ENCODE measurements at places on chromosomes 2 and 18.
A peak's percentile ranks its signal among the peaks of the same experiment; 100 is the strongest.

GRCh38 chr2:113698892-113699447 is 57.5 kb downstream of the SLC35F5 start:
- no peak for DNase-seq

DNA sequence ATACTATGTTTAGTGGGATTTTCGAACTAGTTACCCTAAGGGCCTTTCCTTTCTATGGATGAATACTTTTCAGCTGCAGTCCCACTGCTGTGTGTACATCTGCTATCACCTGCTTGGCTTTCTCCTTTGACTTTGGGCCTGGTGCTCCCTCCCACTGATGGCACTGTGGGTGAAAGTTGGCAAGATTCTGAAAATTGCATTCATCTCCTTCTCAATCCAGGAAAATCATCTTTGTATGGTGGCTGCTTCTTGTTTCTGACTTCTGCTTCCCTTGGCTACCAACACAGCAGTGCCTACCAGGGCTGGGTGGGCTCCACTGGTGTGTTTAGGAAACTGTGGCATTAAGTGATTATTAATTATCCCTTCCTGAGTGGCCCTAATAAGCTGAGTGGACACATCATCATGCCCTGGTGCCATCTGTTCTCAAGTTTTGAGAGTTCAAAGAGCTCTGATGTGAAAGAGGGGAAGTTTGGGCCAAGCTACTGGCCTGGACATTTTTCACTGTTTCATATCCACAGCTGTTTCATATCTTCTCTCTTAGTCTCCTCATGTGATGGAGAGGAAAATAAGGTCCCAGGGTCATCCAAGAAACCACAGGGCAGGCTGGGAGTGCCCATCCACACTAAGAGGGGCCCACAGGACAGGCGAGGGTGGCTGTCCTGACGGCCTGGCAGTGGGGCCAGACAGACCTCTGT is 16.7 kb downstream of the HK2 start:
- DNase-seq = no peak

DNA sequence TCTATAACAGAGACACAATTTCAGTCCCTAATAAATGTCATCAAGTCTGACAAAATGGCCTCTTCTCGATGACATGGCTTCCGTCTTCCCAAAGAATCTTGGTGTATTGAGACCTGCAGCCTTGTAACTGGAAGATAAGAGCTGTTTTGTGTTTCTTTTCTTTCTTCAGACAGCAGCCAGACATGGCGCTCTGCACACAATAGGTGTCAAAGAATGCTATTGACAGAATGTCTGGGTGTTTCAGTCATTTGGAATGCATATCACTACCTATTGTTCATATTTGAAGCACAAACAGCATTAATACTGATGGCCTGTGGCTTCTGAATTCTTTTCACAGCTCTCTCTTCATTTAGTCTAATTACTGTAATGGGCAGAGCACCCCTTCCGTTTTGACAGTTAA is 344.8 kb downstream of the RPRM start:
- DNase-seq = no peak

GRCh38 chr2:110837446-110838409 is 105.4 kb downstream of the ACOXL start:
- no peak for DNase-seq

DNA sequence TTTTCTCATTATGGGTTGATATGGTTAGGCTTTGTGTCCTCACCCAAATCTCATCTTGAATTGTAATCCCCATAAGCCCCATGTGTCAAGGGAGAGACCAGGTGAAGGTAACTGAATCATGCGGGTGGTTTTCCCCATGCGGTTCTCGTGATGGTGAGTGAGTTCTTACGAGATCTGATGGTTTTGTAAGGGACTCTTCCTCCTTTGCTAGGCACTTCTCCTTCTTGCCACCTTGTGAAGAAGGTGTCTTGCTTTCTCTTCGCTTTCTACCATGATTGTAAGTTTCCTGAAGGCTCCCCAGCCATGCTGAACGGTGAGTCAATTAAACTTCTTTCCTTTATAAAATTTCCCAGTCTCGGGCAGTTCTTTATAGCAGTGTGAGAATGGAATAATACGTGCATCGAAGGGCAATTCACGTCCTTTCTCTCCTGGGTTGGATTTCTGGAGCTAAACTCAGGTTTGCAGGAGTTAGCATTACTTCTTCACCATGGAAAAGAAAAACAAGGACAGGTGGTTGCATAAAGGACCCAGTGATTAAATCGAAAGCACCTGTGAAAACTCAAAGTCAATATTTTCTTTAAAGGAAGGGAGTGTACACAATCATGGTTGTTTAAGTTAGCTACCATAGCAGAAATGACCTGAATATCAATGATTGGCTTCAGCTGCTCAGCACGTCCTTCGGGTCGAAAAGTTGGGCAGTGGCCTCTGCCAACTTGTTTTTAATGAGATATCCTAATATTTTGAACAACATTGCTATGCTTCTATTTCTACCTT is 54.1 kb downstream of the CDC42EP3 start:
- peak; percentile 22 for DNase-seq

- DNase-seq = no peak
Observed at GRCh38 chr18:75207310-75208154, 1.4 kb downstream of the PTGR3 start.

DNA sequence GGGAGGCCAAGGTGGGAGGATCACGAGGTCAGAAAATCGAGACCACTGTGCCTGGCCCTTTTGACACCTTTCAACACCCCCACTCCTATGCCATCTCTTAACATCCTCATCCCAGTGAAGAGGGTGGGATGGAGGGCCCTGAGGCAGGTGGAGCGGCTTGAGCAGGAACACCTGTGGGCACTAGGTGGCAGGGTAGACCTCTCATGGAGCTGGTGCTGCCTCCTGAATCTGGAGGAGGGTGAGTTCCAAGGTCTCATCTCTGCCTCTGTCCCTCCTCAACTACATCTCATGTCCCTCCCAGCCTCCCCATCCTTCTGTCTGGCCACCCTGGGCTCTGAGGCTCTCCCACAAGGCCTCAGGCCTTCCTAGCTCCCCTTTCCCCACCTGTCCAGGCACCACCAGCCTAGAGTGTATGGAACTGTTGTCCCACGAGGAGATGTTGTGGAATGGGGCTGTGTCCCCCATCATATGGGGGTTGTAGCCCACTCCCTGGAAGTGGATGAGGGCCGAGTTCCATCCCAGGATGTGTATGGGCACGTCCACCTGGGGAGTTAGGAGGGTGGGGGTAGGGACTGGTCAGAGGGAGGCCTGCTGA is 17.0 kb upstream of the CRYBA2 start:
- no peak for DNase-seq

- no peak for DNase-seq
Observed at GRCh38 chr2:224389317-224389716, 12.6 kb downstream of the FAM124B start.

DNA sequence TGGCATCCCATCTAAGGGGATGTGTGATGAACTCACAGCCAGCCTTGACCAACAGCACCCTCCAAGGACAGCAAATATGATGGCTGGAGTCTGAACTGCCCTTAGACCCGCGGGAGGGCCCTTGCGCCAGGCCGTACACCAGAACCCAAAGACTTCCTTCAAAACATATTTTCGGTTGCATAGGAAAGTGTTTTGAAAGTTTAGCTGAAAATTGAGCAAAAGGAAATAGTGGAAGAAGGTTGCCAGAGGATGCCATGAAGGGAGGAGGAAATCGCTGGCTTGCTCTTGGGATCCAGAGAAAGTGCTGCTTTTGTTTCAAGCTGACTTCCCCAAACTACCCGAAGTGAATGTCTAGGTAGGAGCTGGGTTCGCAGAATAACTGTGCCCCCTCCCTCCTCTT is 61.3 kb downstream of the IL1R2 start:
- no peak for DNase-seq

DNA sequence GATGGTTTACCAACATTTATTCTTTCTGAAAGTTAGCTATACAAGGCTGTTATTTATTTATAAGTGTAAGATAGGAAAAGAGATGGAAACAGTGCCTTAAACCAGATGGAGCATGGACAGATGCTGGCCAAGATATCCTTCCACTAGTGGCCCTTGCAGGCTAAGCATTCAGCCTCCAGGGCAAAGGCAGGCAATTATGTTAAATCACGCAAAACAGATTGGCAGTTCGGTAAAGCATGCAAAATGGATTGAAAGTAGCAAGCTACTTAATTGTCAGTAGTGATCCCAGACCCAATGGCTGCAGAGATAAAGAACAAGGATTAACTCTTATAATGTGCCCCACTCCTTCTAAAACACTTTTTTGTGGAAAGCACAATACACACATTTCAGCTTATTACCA is 105.4 kb upstream of the MAP4K3 start:
- no peak for DNase-seq

- DNase-seq = no peak
Observed at GRCh38 chr18:36020174-36020711, 47.1 kb downstream of the RPRD1A start.

DNA sequence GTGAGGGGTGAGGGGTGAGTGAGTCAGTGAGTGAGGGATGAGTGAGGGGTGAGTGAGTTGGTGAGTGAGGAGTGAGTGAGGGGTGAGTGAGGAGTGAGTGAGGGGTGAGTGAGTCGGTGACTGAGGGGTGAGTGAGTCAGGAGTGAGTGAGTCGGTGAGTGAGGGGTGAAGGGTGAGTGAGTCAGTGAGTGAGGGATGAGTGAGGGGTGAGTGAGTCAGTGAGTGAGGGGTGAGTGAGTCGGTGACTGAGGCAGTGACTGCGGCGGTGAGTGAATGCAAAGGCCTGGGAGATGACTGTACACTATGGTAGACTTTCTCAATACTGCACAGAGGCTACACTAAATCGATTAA is 16.6 kb downstream of the THAP4 start:
- DNase-seq = no peak

GRCh38 chr2:127154396-127154795 is 47.4 kb upstream of the BIN1 start:
- no peak for DNase-seq

DNA sequence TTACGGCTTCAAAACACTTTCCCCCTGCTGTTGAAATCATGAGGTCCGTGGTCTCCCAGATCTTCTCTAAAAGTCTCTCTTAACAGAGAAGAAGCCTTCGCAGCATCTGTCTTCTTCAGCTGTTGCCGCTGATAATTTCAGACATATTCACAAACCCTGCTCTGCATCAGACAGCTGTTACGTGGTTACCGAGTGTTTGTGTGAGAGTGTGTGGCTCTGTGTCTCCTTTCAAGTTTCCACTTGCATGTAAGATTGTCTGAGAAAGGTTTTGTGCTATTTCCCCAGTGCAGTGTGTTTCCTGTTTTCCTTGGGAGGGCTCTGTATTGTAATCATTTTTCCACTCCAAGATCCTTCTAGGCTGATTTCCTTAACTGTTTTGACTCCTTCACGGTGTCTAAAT is 32.8 kb downstream of the MAIP1 start:
- DNase-seq = peak; percentile 5

- DNase-seq = no peak
Observed at GRCh38 chr2:47657886-47658489, 125.0 kb upstream of the MSH6 start.

DNA sequence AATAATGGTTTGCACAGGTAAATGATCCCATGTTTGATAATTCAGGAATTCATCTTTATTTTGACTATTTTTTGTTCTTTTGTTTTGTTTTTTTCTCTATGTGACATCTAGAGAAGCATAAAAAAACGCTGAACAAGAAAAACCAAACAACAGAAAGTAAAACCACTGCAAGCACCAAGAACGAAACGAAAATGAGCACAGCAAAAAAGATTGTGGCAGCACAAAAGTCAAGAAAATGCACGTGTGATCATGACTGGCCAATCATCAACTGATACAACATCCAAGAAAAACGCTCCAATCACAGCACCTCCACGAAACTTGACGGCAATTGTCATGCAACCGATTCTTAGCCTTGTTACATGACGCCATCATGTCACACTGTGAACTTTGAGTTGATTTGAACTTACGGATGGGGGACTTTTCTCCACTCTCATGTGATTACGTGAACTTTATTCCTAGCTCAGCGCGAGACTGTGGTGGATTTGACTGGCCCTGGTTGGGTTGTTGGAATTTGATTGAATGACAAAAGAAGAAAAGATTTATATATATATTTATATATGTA is 318.7 kb downstream of the CELF4 start:
- no peak for DNase-seq

- DNase-seq = no peak
Observed at GRCh38 chr18:24516261-24516660, 55.8 kb downstream of the HRH4 start.

DNA sequence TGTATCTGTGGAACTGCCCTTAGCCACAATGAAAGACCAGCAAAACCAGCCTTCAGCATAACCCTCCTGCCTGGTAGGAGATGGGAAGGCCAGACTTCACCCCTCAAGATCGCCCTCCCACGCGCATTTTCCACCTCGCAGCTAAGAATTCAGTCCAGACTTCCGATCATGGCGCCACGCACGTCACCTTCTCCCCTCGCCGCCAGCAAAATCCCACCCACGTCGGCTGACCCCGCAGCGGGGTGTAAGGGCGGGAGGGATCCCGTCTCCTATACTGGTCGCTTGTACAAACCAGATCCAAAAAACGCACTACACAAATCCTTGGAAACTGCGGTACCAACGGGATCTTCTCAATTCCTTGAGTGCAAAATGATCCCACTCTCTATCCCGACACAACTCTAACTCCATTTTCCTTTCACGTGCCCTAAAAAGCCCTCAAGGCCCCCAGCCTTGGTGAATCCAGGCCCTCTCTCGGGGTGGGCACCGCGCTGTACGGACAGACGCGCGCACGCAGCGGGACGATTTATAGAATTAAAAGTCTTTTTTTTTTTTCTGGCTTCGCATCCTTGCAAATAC is 1.0 kb upstream of the BMPR2 start:
- DNase-seq = no peak

DNA sequence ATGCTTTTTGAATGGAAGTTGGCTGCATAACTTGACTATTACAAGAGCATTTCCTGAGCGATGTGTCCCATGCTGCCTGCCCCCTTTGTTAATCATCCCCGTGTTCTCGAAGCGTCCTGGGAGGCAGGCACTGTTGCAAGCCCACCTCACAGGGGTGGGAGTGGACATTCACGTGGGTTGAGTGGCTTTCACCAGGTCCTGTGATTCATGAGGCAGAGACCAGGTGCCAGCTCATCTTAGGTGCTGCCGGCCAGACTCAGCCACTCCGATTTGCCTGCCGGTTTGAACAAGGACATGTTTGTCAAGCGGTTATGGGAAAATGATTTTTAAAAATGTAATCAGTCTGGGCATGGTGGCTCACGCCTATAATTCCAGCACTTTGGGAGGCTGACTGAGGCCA is 112.5 kb downstream of the ZNF532 start:
- DNase-seq = no peak

DNA sequence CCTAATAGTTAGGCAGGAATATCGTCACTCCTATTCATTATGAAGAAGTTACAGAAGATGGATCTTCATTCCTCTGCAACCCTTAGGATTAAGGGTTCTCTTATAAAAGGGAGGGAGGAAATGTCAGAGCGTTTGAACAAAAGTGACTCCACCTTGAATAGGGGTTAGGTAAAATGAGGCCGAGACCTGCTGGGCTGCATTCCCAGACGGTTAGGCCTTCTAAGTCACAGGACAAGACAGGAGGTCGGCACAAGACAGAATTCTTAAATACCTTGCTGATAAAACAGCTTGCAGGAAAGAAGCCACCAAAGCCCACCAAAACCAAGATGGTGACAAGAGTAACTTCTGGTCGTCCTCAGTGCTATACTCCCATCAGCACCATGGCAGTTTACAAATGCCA is 147.6 kb downstream of the CDCA7 start:
- DNase-seq = no peak

- no peak for DNase-seq
Observed at GRCh38 chr18:7152440-7152839, 34.8 kb upstream of the LAMA1 start.

- DNase-seq = no peak
Observed at GRCh38 chr2:176650104-176650837, 381.0 kb downstream of the MTX2 start.

All from DMS 273 treated with DMSO at 0.1 percent for 48 hours (cell line).